ENCODE measurements at places on chromosomes 13 and 19.

DNA sequence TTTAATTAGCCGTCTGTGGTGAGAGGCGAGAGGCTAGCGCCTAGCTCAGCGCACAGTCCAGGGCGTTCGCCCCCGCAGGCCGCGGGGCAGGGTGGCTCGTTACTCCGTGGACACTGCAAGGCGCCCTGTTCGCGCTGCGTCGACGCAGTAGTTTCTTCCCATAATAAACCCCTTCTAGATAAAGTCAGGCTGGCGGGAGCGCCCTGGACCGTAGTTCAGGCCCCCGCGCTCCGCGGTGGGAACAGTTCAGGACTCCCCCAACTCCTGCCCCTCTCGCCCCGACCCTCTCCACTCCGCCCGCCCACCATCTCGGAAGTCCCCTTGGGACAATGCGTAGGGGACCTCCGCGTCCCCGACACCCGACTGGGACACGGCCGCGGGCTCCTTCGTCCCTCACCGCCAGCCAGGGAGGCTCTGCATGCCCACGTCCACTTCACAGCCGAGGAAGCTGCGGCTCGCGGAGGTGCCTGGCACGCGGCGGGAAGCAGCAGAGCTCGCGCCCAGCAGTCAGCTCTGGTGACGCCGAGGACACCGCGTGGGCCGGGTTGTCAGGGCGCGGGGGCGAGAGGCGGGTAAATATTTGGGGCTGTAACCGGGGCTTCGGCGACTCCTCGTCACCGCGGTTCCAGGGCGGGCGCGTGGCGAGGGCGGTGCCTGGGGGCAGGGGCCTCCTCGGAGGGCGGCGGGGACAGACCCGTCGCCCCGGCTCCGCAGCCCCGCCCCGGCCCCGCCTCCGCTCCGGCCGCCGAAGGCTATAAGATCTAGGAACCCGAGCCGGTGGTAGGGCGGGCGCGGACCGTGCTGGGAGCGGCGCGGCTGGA lies at the start of gene RGCC:
Gene RGCC, plus strand, starts transcription at position 783 of the 821 bp plus-strand sequence. CDS start 158 bp downstream, outside the sequence.
- H3K36me3 ChIP-seq = peaks cover 25% of the 10 kb centered on the region
- peak within 1 kb of the TSS; percentile 71 for H3K4me3 ChIP-seq
- H3K27ac ChIP-seq = peak within 1 kb of the TSS; percentile 96
- H3K4me1 ChIP-seq = peaks cover 18% of the 10 kb centered on the region
- H3K27me3 ChIP-seq = peaks cover 35% of the 10 kb centered on the region

DNA sequence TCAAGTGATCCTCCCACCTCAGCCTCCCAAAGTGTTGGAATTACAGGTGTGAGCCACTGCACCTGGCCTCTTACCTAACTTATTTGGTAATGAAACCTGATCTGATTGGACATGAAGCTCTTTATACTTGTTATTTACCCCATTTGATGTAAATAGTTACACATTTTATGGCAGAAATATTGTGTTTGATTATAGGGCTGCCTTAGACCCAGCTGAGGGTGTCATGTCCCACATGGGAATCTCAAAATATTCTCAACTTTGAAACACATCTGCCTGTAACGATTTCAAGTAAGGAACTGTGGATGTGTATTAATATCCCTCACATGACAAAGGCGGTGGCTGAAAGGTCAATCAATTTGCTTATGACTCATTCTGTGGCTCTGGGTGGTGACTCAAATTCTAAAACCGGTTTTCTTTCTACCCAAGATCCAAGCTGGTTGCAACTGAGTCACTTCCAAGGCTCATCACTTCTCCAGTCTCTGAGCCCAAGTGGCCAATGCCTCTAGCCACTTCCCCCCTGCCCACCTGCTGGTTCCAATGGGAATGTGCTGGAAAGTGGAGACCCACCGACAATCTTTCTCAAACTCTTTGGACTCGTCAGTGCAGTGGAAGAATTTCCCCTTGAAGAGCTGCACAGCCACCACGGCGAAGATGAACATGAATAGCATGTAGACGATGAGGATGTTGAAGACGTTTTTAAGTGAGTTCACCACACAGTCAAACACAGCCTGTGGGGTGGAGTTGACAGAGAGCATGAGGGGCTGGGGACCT lies 110.9 kb downstream of the IER2 start:
- H3K27ac ChIP-seq = no peak overlapping the region
- no peak overlapping the region for H3K4me3 ChIP-seq
- DNase-seq = no peak
- no peaks in the 10 kb centered on the region for H3K4me1 ChIP-seq

GRCh38 chr19:22144394-22144793 lies 52.4 kb downstream of the ZNF676 start:
- no peak for DNase-seq
- no peaks in the 10 kb centered on the region for H3K36me3 ChIP-seq
- no peaks in the 10 kb centered on the region for H3K4me1 ChIP-seq
- no peaks in the 10 kb centered on the region for H3K27me3 ChIP-seq
- H3K27ac ChIP-seq = no peak overlapping the region
- no peak overlapping the region for H3K4me3 ChIP-seq

DNA sequence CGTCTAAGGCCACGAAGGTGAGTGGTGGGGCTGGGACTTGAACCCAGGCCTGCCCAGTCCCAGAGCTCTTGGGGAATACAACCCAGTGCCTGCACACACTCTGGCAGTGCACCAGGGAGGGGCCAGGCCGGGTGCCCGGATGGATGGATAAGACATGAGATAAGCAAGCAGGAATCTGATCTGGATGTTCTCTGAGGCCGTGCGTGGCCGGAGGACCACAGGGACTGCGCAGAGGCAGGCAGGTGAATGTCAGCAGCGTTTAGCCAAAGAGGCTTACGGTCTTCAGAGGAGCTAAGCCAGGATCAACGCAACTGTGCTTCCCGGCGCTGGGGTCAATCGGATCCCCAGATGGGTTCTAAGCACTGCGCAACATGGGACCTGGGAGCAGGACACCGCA lies 1.5 kb downstream of the ZNF787 start:
- H3K4me1 ChIP-seq = peaks cover 49% of the 10 kb centered on the region
- H3K36me3 ChIP-seq = peaks cover 8% of the 10 kb centered on the region
- no peak overlapping the region for H3K4me3 ChIP-seq
- no peaks in the 10 kb centered on the region for H3K27me3 ChIP-seq

- no peaks in the 10 kb centered on the region for H3K27me3 ChIP-seq
- DNase-seq = no peak
- H3K27ac ChIP-seq = peak overlapping the region; percentile 92
- peak overlapping the region; percentile 74 for H3K4me3 ChIP-seq
- no peaks in the 10 kb centered on the region for H3K36me3 ChIP-seq
These were observed 2.1 kb upstream of the HOOK2 start for GRCh38 chr19:12777217-12778016.
